ENCODE measurements at places on chromosomes 3 and 15.

DNA sequence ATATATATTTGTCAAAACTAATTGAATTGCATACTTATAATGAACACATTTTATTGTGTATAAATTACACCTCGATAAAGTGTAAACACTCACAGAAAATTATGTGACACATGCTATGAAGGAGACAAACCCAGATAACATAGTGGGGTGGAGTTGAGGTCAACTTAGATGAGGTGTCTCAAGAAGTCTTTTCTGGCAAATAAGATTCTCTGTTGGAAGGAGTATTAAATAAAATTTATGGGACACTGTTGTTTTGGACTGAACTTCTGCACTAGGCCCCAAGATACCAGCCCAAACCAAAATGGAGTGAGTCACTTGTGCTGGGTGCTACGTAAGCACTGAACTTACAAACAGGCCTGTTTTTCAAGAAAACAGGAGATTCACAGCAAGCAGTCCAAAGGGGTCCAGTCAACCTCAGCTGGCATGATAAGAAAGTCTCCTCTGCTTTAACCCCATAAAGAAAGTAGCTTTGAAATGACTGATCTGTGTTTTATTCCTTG, 18.7 kb downstream of the ACTC1 start:
- DNase-seq, result no peak

- DNase-seq, result no peak
Observed at GRCh38 chr3:23303601-23304217, 100.6 kb downstream of the UBE2E2 start.

- no peak for DNase-seq
Observed at GRCh38 chr15:100560323-100560722, 31.6 kb upstream of the CERS3 start.

DNA sequence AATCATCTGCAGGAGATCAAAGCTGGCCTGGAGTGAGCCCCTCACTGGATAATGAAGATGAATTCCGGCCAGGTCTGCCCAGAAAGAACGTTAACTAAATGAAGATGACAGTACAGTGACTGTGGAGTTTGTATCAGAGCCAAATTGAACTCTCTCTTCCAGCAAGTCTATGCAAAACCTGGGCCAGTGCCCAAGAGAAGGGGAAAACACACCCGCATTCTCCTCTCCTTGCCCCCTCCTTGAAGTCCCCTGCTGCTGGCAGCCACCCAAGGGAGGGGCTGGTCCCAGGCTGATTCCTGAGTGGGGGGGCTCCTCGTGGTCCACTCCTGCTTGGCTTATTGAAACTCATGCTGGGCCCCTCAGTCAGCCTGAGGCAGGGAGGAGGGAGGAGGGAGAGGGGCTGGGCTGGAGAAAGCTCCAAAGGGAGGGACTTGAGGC, 155.7 kb downstream of the RAB11A start:
- DNase-seq, result no peak

DNA sequence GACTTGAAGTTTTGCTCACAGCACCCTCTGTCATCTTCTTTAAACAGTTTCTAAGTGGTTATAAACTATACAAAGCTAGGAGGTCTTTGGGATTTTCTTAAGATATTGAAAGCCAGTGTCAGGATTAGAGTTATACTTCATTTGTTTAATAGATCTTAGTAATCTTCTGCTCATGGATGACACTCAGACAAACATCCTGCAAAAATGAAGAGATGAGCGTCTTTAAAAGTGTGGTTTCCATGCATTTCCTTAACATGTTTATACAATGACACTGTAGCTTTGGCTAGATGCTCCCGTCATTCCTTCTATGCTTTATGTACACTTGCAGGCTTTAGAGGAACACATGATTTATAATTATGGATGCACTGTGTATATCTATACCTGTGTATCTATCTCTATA, 182.2 kb downstream of the NAALADL2 start:
- DNase-seq, result no peak

DNA sequence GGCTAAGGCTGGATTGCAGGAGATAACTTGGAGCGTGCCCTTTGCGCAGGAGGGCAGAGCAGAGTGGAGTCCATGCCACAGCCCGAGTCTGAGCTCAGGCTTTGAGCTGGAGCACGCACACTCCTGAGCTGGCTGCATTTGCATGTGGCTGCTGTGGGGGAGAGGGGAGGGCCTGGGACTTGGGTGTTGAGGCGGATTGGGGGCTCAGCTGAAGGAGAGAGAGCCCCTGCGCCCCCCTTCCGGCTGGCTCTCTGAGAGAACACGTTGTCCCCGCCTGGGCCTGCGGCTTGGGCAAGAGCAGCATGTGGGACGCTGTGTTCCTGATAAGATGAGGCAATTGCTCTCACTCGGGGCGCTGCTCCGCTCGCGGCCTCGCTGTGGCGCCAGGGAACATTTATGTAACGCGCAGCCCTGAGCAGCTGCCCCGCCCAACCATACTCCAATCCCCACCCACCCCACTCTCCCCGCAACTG, 39.1 kb downstream of the KLF13 start:
- DNase-seq, result peak; percentile 92

GRCh38 chr3:43369404-43370292, 83.3 kb downstream of the SNRK start:
- no peak for DNase-seq

GRCh38 chr15:78623786-78624497, 3.1 kb upstream of the CHRNA3 start:
- DNase-seq, result no peak

DNA sequence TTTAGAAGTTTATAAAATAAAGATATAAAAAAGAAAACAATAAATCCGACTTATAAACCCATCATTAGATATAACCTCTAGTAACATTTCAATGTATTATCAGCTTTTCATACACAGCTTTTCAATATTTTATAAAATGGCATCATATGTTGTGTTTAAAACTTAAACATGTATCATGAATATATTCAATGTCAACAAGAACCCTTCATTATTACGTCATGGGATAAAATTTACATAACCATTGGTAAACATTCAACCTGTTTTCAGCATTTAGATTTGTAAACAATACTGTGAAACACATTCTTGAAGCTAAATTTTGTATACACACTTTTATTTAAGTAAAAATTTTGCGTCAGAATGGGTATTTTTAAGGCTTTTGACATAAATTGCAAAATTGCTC, 153.4 kb upstream of the SOX14 start:
- no peak for DNase-seq

DNA sequence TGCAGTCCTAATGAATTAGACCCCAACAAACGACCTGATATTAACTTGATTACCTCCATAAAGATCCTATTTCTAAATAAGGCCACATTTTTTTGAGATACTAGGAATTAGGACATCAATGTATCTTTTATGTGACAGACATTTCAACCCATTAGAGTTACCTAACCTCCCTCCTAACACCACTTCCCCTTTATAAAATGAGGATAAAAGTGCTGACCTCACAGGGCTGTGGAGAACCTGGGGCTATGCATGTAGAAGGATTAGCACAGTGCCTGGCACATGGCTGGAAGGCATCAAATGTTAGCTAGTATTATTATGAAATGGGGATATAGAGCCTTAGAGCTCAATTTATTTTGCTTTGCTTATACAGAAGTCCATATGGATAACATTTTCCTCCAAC, 53.5 kb upstream of the LRRN1 start:
- DNase-seq, result no peak

DNA sequence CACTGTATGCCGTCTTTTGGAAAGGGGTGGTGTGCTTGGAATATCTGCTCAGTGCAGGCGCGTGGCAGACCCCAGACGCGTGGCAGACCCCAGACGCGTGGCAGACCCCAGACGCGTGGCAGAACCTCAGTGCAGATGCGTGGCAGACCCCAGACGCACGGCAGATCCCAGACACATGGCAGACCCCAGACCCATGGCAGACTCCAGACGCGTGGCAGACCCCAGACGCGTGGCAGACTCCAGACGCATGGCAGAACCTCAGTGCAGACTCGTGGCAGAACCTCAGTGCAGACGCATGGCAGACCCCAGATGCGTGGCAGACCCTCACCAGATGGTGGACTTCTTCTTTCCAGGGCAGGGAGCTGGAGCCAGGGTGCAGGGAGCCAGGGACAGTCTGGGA, 637 bp upstream of the MUC4 start:
- DNase-seq, result no peak

DNA sequence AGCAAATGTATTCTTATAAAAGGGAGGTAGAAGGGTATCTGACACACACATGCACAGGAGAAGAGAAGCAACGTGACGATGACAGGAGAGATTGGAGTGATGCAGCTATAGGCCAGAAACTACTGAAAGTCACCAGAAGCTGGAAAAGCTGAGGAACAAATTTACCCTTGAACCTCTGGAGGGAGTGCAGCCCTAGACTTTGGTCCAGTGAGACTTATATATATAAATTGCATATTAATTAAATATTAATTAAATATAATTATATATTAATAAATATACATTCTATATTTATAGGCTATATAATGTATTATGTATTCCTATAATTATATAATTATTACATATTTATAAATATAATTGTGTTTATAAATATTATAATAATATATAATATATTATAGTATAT, 96.5 kb upstream of the LMCD1 start:
- DNase-seq, result no peak

DNA sequence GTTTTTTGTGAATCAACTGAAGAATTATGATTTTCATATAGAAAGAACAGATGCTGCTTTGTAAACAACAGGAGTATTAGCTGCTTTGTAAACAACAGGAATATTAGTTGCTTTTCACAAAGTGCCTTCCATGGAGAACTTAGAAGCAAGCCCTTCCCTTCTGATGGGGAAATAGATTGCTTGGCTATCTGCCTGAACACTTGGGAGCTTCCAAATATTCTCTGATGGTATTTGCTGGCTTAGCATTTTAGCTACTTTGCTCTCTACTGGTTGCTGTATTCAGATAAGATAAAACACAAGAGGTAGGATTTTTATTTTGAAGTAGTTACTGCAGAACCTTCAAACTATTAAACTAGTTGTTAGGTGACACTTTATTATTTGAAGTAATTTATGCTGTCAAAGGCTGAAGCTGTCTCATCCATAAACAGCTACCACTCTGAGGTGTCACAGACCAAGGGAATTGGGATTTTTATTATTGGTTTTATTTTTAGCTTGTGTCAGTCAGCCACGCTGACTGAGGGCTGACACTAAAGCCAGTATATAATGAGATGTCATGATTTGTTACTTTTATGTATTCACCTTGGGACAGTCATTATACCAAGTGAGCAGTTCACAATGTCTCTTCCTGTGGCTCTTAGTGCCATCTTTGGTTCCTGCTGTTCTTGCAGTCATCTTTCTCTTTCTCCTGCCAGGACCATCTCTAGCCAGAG, 50.0 kb downstream of the ZIC1 start:
- DNase-seq, result no peak

GRCh38 chr15:92166029-92166428, 227.7 kb upstream of the ST8SIA2 start:
- DNase-seq, result no peak

- DNase-seq, result no peak
Observed at GRCh38 chr3:39631136-39631535, 163.7 kb downstream of the MOBP start.

DNA sequence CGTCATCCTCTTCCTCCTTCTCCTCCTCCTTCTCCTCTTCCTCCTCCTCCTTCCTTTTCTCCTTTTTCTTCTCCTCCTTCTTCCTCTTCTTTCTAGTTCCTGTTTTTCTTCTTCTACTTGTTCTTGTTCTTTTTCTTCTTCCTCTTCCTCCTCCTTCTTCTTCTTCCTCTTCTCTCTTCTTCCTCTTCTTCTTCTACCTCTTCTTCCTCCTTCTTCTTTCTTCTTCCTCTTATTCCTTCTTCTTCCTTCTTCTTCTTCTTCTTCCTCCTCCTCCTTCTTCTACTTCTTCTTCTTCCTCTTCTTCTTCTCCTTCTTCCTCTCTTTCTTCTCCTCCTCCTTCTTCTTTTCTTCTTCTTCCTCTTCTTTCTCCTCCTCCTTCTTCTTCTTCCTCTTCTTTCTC, 310.2 kb upstream of the LMCD1 start:
- DNase-seq, result no peak

DNA sequence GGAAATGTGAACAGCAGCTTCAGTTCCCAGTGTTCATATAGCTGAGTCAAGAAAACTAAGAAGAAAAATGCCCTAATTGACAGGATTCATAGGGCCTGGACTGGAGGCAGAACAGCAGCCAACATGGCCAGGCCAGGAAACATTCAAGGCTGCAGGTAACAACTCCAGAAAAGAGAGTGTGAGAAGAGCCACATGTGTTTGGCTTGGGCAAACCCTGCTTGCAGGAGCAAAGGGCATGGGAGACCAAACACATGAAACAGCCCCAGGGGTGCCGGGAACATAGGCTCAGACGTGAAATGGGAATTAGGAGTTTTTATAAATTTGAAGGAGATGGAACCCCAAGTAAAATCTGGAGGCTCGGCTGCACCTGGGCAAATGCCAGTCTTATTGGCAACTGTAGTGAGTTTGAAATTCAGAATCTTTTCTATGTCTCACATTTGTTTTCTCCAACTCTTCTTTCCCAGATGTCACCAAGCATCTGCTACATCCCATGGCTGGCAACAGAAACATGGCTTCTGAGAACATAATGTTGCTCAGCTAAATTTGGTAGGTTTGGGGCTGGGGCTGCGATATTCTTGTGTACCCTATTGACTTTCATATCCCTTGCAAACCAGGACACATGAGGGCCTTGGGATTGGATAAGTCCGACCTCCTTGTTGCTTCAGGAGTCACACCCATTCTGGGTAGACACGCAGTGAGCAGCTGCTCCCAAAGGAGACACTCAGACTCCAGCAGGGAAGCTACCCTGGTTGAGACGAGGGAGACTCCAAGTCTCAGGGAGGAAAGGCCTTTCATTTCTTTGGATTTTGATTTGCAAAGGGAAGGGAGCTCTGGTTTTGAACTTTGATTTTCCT, 98.9 kb upstream of the CLSTN2 start:
- DNase-seq, result no peak

GRCh38 chr3:1477669-1478068, 384.8 kb downstream of the CNTN6 start:
- no peak for DNase-seq

DNA sequence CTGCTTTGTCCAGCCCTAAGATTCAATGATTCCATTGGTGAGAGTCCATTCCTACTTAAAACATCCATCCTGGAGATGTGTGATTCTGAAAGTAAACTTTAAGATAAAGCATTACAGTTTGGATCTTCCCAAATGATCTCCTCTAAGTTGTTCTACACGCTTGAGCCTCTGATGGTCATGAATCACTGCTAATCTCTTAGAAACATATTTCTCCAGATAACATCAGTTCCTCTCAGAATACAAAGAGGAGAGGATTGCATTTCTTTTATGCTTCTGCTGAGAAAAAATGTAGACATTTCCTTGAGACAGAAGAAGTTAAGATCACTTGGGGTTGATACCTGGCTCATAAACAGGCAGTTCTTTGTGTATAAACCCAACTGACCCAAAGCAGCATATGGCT, 281.2 kb upstream of the DPH6 start:
- DNase-seq, result no peak

Data from hematopoietic multipotent progenitor cell treated with erythropoietin and hydrocortisone succinate and interleukin-3 and kit ligand, for 15 days (in vitro differentiated cells).